ENCODE measurements at places on chromosomes 7 and 10.

DNA sequence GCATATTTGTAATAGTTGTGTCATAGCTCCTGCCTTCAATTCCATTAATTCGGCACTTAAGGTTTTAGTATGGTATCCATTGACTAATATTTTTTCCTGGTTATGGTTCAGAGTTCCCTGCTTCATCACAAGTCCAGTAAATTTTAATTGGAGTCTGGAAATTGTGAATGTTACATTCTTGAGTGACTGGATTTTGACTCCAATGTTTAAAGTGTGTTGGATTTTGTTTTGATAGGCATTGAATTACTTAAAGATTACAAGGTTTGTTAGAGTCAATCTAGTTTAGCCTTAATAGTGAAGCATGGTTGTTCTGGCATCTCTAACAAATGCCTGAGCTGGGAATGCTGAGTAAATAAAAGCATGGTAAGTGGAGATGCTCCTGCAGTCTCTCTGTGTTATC is 326.6 kb upstream of the IGFBP3 start:
- no peak for DNase-seq

GRCh38 chr7:15495170-15495569 is 66.6 kb downstream of the AGMO start:
- no peak for DNase-seq

- DNase-seq, result no peak
Measured at GRCh38 chr10:124233546-124234138, 140.2 kb upstream of the CHST15 start.

DNA sequence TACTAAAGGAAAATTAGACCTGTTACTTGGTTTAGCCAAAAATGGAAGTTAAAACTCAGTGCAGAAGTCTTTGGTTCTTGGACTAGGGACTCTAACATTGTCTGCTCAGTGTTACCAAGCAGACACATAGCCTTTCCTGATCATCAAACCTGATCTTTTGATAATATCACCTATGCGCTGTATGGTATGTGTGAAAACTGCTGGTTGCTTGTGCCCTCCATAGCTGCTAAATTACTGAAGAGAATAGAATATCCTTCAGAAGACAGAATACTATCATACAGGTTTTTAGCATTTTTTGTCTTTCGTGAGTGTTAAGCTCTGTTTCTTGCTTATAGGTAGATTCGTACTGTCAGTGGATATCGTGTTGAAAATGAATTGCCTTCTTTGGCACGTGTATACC is 68.7 kb downstream of the ST7 start:
- no peak for DNase-seq

GRCh38 chr7:22115689-22116088 is 170.0 kb upstream of the CDCA7L start:
- no peak for DNase-seq

GRCh38 chr7:110944966-110945644 is 145.8 kb upstream of the LRRN3 start:
- DNase-seq, result no peak

GRCh38 chr7:110308791-110309190 is 782.1 kb upstream of the LRRN3 start:
- no peak for DNase-seq

DNA sequence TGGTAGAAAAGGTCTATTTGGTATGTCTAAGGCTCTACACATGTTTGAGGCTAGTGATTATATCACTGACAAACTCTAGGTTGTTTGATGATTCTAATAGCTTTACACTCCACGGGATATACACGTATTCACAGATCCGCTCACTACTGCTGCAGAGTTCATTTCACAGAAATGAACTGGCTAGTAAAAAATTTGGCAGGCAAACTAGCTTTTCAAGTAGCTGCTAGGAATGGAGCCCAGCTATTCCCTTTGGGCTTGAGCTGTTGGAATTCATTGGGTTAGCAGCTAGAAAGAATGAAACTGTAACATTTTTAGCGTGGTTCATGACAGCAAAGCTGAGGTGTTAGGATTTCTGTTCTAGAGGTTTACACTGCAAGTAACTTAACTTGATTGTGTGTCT is 37.6 kb downstream of the R3HCC1L start:
- no peak for DNase-seq

All from smooth muscle cell of the brain vasculature (primary cell).